ENCODE measurements at places on chromosomes 1 and 21. TPM values are rescaled to one million over a fixed set of nuclear protein-coding genes. Genes with fewer than 3 reads are reported as not detected.

DNA sequence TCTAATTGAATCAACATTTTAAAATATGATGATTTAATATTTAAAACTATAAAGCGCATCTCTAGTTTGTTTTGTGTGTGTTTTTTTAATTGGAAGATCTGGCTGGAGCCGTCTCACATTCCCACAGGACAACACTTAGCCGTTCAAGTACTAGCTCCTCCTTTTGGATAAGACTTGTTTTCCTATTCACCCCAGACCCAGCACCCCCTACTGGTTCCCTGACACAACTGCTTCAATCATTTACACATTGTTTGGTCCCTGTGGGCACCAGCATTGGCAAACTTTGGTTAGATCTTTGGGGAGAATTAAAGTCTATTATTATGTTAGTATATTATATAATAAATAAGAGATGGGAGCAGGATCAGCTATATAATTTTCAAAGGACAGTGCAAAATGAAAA lies 34.5 kb downstream of the TYW3 start:
- no peak overlapping the region for H3K27ac ChIP-seq
- peaks cover 2% of the 10 kb centered on the region for H3K27me3 ChIP-seq
- DNase-seq, result peak; percentile 18
- no peak overlapping the region for H3K4me3 ChIP-seq

- H3K27ac ChIP-seq, result no peak overlapping the region
- no peak for DNase-seq
- peaks cover 2% of the 10 kb centered on the region for H3K27me3 ChIP-seq
- no peaks in the 10 kb centered on the region for H3K36me3 ChIP-seq
- no peaks in the 10 kb centered on the region for H3K4me1 ChIP-seq
- H3K4me3 ChIP-seq, result no peak overlapping the region
These were observed 36.1 kb downstream of the L1TD1 start for GRCh38 chr1:62230718-62231117.

Gene NR1I3
- total RNA-seq, result not detected

Gene NUDC
- total RNA-seq, result 101 TPM

Measured in activated CD4-positive, alpha-beta T cell treated with anti-CD3 and anti-CD28 coated beads for 36 hours (primary cell).